ENCODE measurements at places on chromosomes 7 and 10.

DNA sequence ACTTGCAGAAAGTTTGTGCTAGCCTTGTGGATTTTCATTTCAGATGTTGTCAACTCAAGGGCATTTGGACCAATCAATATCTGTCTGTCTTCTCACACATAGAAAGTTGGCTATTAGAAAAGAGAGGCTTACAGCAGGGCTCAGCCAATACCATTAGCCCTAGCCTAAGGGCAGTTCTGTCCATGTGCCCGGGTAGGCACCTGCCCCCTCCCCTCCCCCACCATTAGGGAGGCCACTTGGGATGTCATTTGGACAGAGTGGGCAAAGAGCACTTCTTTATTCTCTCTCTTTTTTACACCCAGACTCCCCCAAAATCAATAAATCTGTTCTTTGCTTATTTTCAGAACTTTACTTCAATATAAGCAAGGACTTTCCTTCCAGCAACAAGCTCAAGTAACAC, 188.5 kb upstream of the MKI67 start:
- no peak for DNase-seq

- DNase-seq = no peak
Measured at GRCh38 chr7:101170617-101171441, 5.5 kb upstream of the VGF start.

DNA sequence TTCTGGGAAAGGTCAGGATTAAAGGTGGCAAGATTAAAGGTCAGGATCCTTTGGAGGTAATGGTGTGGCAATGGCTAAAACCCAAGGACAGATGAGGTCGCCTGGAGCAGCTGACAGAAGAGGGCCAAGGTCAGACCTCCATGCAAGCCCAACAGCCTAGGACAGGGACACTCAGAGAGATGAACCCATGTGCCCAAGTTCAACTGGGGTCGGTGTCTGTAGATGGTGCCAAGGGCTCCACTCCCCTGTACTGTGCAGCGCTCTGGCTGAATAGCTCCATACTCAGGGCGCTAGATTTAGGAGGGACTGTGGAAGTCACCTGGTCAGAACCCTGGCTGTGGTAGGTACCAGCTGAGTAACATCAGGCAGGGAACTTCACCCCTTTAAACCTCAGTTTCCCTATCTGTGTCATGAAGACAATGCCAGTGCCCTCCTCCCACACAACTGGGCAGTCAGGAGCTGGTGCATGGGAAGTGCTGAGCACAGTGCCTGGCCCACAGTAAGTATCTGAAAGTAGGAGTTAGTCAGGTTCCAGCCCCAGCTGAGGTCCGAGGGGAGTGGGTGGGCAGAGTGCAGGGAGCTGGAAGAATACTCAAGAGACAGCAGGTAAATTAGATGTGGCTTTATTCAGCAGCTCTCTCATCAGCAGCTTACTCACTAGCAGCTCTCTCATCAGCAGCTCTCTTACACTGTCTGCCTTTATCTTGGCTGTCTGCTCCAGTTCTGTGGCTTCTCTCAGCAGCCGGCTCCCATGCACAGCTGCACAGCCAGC, 327.1 kb downstream of the GLRX3 start:
- no peak for DNase-seq

- DNase-seq = no peak
Measured at GRCh38 chr10:68795886-68796532, 31.3 kb upstream of the STOX1 start.

GRCh38 chr10:96988426-96988825, 156.3 kb downstream of the LCOR start:
- DNase-seq = no peak

- DNase-seq = no peak
Measured at GRCh38 chr7:68014031-68014736, 1017.6 kb downstream of the TYW1 start.

- no peak for DNase-seq
Measured at GRCh38 chr10:127449490-127449889, 99.6 kb upstream of the NPS start.

GRCh38 chr7:157689269-157690057, 352.7 kb downstream of the DNAJB6 start:
- no peak for DNase-seq

- no peak for DNase-seq
Measured at GRCh38 chr7:55550841-55551537, 21.3 kb downstream of the VOPP1 start.

DNA sequence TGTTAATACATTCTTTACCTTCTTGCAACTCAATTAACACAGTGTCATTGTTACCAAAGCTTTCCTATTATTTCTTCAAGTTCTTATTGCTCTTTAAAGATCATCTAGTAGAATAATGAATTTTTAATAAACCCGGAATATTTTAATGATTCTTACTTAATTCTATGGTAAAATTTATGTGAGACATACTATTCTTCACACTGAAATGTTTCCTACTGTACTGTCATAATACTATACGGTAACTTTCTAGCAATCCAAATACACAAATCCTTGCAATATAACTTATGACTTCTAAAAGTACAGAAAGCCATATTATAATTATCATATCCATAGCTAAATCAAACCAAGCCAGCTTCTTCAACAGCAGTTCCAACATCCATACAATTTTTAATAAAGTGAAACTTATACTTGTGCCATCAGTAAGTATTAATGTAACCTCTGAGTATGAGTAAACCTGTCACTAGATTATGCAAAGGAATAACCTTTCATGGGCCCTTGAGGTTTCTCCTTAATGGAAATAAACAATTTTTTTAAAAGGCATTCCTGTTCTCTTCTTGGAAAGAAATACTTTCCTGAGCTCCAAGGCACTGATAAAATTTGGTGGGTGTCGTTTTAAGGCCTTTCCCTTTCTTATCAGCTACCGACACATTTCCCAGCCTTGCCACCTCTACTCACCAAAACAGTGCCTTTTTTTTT, 87.4 kb downstream of the IMMP2L start:
- no peak for DNase-seq

DNA sequence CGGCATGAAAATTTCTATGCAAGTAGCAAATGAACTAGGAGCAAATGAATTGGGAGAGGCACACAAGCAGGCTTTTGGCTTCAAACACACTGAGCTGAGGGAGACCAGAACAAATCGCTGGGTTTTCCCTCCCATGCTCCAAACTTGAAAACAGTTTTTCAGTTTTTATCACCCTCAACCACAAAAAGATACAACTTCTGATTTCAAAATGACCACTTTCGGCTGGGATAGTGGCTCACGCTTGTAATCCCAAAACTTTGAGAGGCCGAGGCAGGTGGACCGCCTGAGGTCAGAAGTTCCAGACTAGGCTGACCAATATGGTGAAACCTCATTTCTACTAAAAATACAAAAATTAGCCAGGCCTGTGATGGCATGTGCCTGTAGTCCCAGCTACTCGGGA, 9.0 kb upstream of the CHUK start:
- DNase-seq = no peak

DNA sequence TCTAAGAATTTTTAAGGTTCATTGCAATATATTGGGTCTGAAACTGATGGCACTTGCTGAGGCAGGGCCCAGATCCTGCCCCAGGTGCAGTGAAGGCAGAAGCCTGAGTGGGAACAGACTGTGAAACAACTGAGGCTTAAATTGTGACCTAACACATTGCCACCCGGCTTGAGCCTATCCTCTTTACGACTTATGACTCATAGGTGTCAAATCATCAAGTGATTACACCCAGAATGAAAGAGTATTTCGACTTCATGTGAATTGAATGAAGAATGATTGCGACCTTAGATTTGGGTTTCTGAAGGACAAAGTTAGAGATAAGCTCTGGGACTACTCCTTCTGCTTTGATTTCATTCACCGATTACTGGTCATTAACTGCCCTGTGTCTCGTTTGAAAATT, 200.9 kb downstream of the CREB5 start:
- no peak for DNase-seq

DNA sequence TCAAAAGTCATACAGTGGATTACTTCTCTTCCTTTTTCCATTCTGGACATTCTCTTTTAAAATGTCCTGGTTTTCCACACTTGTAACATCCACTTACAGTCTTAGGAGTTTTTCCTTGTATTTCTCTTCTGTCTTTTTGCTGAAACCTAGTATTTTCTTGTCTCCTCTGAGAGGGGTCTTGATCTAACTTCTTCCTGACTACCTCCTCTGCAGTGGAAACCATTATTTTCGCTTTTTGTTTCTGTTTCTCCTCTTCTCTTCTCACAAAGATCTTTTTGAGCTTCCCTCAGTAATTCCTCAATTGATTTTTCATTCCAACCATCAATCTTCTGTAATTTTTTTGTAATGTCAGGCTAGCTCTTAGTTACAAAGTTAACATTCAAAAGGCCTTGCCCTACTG, 23.7 kb upstream of the ELOVL3 start:
- no peak for DNase-seq

DNA sequence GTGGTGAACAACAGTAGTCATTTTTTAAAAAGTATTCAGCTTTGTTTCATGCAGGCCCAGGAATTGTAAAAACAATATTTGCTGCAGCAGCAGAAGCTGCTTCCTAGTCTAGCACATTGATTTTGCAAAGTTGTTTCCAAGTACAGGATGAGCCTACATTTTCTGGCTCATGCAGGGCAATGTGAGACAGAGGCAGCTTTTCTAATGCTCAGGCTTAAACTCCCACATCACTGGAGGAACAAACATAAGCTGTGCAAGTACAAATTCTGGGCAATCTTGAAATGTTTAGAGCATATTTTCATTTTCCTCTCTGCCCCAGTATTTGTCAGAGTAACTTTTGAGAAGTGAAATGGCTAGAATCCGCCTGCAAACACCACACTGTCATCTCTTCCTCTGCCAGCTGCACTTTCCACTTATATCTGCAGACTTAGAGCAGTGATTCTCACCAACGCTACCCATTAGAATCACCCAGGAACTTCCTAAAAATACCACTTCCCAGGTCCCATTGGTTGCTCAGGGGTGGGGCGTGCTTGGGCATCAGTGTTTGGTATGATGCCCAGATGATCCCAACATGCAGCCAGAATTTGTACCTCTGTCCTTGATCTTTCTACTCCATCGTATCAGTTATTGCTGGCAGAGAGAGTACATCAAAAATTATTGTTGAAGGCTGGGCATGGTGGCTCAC, 304.1 kb upstream of the LRGUK start:
- DNase-seq = no peak

DNA sequence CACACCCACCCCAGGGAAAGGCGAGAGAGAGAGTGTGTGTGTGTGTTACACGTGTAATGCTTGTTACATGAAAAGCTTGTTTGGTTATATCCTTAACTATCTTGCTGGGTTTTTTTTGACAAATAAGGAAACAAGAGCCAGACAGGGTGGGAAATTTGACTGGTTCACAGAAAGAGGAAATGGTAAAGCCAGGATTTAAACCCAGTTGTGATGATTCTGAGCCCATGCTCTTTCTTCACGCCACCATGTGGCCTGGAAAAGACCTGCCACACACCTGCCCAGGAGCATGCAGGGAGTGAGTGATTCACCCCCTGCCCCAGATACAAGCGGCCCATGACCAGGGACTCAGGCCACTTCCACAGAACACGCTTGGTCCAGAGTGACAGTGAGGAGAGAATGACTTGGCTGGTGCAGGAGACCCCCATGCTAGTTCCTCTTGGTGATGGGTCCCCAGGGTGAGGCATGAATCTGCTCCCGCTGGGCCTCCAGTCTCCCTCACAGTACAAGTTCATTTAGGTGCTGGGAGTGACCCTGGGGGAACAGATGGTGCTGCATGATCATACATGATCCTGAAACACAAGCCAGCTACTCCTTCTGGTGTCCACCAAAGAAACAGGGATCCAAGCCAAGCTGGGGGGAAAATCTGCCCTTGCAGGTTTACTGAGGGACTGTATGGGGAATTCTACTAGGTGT, 21.0 kb upstream of the EIF5AL1 start:
- no peak for DNase-seq

GRCh38 chr7:40551685-40552576, 417.1 kb downstream of the SUGCT start:
- DNase-seq = no peak

- no peak for DNase-seq
Measured at GRCh38 chr10:128898916-128899195, 568.2 kb upstream of the MGMT start.

DNA sequence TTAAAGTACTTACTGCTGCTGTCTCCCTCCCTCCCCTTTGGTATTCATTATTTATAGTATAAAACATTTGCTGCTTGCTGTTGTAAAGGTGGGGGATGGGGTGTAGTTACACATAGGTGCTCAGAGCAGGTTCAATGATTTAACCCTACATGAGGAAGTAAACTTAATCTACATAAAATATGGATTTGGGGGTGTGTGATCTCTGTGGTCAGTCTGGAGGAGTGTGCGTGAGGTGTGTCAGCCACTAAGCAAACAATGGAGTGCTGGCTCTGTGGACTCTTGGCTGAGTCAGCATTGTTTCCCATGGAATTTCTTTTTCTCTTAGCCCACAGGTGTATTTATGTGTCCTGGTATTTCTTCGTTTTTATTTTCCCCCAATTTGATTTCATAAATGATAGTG, 133.9 kb downstream of the AUTS2 start:
- DNase-seq = no peak

GRCh38 chr7:81845744-81846241, 75.9 kb upstream of the HGF start:
- DNase-seq = no peak

DNA sequence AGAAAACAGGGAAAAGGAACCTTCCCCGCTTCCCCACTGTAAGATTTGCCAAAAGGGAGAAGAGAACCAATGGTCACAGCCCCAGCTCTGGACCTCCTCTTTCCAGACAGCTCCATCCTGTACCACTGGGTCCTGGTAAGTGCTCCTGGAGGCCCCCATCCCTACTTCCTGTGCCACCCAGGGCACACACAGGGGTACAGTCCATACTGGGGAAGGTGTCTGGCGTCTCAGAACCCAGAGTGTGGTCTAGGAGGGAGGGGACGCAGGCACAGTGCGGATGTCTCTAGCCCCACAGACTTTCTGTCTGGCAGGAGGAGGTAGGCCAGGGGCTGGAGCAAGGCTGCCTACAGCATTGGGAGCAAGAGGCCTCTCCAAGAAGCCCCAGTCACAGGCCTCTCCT, 213.3 kb upstream of the IGFBP3 start:
- DNase-seq = no peak

- no peak for DNase-seq
Measured at GRCh38 chr10:124574456-124575070, 112.9 kb downstream of the LHPP start.

- no peak for DNase-seq
Measured at GRCh38 chr7:38190011-38190410, 12.0 kb downstream of the STARD3NL start.

DNA sequence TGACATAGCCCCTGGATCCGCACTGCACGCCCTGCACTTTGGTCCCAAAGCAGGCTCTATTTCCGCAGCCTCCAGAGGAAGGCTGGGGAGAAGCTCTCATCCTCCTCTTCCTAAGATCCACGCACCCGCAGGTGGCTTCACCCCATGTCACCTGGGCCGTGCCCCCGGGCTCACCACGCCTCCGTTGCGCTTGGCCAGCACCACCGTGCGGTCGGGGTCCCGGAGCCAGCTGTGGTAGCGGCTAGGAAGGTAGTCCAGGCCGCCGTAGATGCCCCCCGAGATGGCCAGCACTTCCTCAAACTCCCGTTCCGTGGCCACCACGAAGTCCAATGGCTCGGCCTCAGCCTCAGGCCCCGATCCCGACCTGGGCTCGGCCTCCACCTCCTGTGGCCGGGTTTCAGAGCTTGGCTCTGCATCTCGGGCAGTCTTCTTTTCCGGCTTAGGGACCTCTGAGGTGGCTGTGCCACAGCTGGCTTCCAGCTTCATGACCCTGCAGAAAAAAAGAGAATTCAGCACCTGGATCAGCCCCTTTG, 5.7 kb downstream of the NAT16 start:
- no peak for DNase-seq
